Muscle of leg (tissue), 16 donors: ENCODE measurements at places on chromosomes 1 and 21.
A peak's percentile ranks its signal among the peaks of the same experiment; 100 is the strongest.

GRCh38 chr1:1619917-1620361 lies 4.6 kb downstream of the MIB2 start:
- H3K4me3 ChIP-seq, result no peak overlapping the region
- DNase-seq, result no peak
- H3K36me3 ChIP-seq, result peaks cover 30% of the 10 kb centered on the region

GRCh38 chr1:81144240-81144825 lies 656.4 kb upstream of the ADGRL2 start:
- no peaks in the 10 kb centered on the region for H3K27me3 ChIP-seq
- H3K27ac ChIP-seq, result no peak overlapping the region
- no peaks in the 10 kb centered on the region for H3K36me3 ChIP-seq
- H3K4me3 ChIP-seq, result no peak overlapping the region

- peaks cover 2% of the 10 kb centered on the region for H3K4me1 ChIP-seq
- H3K27me3 ChIP-seq, result no peaks in the 10 kb centered on the region
- no peak overlapping the region for H3K27ac ChIP-seq
- no peak overlapping the region for H3K4me3 ChIP-seq
Measured at GRCh38 chr1:82880506-82880905, 1079.8 kb downstream of the ADGRL2 start.

- H3K36me3 ChIP-seq, result peaks cover 14% of the 10 kb centered on the region
- no peak overlapping the region for H3K27ac ChIP-seq
- DNase-seq, result no peak
Measured at GRCh38 chr1:43711049-43711448, 3.7 kb downstream of the ST3GAL3 start.

DNA sequence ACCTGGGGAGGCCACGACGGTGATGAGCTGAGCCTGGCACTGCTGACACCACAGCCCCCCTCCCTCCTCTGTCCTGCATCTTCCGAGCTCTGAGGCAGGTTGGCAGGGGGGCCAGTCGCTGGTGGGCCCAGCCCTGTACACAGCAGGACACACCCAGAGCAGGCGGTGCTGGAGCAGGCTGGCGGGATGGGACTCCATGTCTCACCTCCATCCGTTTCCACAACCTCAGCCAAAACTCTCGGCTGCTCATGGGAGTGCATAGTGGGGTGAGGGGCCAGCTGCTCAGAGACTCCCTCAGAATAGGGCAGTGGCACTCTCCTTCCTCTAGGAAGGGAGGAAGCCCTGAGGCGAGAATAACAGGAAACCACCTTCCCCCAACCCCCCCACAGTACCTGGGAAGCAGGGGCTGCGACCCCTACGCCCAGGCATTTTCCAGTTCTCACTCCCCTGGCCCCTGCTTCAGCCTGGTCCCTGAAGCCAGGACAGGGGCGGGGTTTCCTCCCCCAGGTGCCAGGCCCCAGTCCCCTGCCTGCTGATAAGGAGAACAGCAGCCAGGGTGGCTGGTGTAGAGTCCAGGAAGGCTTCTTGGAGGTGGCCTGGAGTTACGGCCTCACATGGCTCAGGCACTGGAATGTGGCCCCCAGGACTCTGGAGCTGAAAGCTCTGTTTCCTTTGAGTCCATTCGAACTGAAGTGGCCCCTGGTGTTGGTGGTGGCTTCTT lies 3.2 kb upstream of the IBA57 start:
- H3K36me3 ChIP-seq, result no peaks in the 10 kb centered on the region
- H3K4me1 ChIP-seq, result peaks cover 52% of the 10 kb centered on the region
- peak overlapping the region; percentile 74 for H3K27ac ChIP-seq

DNA sequence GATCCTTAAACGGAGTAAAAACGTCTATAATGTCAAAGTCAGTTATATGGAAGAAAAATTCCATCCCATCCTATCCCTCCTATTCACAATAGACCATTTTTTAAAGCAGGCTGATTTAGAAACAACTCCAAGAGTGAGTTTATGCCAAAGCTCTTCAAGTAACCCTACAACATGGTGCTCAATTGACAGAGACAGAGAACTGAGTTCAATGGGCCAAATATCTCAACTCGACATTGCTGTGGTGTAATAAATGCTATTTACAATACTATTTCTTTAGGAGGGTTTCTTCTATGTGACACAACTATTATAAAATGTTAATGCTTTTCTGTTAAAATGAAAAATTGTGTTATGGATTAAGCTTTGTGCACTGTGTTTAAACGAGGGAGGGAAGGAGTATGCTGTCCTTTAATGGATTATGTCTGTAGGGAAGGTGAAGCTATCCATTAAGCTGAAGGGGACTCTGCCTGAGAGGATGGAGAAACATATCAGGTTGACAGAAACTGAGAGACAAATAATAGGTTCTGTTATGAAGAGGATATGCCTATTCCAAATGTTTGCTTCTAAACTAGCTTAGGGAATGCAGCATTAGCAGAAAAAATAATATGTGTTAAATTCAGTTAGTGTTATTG lies 362.5 kb upstream of the CHRM3 start:
- H3K27me3 ChIP-seq, result no peaks in the 10 kb centered on the region
- H3K4me3 ChIP-seq, result no peak overlapping the region
- no peaks in the 10 kb centered on the region for H3K4me1 ChIP-seq
- H3K36me3 ChIP-seq, result no peaks in the 10 kb centered on the region

DNA sequence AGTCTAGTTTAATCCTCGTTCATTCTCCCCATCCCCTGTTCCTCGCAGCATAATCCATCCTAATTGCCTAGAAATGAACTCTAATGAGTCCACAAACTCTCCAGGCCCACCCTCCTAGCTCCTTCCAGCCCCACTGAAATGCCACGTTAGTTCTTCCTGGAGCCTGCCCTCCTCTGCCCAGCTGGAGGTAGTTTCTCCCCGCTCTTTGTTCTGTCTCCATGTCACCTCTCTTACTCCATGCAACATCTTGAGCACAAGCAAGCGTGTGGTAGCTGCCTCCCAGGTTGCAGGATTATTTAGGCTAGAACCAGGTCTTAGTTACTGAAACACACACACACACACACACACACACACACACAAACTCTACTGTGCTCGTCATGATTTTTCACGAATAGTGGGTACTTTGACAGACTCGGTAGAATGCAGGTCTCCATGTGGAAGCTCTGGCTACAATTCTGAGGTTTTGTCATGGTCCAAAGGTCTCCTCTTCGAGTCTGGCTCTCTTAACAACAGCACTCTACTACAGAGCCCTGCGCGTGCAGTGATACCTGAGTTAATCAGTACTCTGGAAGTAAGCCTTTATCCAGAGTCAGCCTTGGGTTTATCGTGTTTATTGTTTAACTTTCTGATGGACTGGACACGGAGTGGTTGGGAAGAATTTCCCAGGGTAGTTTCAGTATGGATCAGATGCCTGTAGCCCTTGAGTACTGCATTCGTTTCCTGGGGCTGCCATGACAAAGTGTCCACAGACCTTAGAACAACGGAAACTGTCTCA lies 27.5 kb downstream of the HUNK start:
- no peak overlapping the region for H3K27ac ChIP-seq
- H3K27me3 ChIP-seq, result no peaks in the 10 kb centered on the region
- no peaks in the 10 kb centered on the region for H3K36me3 ChIP-seq
- no peak for DNase-seq
- peaks cover 18% of the 10 kb centered on the region for H3K4me1 ChIP-seq
- no peak overlapping the region for H3K4me3 ChIP-seq

GRCh38 chr1:91714867-91715381 lies 171.0 kb downstream of the TGFBR3 start:
- H3K4me1 ChIP-seq, result peaks cover 15% of the 10 kb centered on the region
- no peak overlapping the region for H3K27ac ChIP-seq
- peaks cover 50% of the 10 kb centered on the region for H3K36me3 ChIP-seq
- H3K4me3 ChIP-seq, result no peak overlapping the region
- no peak for DNase-seq

- H3K4me1 ChIP-seq, result no peaks in the 10 kb centered on the region
- peak; percentile 45 for DNase-seq
- no peaks in the 10 kb centered on the region for H3K36me3 ChIP-seq
- H3K27ac ChIP-seq, result no peak overlapping the region
Measured at GRCh38 chr1:68301471-68302001, 69.2 kb upstream of the WLS start.

DNA sequence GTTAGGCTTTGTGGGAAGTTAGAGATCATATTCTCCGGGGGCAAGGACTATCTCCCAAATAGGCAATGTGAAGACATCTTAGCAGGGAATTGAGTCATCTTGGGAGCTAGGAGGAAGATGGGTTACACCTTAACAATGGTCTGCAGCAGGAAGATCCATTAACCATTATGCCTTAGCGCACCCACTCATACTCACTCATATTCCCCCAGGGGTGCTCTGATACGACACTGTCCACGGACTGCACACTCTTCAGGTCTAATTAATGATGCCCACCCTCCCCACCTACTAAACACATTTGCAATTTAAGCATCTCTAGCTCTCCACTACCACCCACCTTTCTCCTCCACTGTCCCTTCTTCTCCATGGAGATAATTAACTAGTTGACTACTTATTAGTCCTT lies 857 bp upstream of the AK5 start:
- H3K27me3 ChIP-seq, result peaks cover 16% of the 10 kb centered on the region
- no peak for DNase-seq
- H3K4me1 ChIP-seq, result peaks cover 10% of the 10 kb centered on the region
- H3K4me3 ChIP-seq, result no peak overlapping the region
- no peak overlapping the region for H3K27ac ChIP-seq

DNA sequence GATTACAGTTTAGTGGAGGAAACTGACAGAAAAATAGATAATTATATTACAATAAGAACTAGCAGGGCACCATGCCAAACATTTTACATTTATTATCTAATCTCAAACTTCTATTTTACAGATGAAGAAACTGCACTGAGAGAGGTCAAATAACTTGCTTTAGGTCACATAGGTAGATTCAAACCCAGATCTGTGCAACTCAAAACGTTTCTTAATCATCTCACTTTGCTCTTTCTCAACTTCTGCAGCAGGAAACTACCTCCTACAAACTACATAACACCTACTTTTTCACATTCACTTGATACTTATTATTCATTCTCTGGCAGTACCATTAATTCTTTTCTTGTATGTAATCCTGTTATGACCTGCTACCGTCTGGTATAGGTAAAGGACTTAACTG lies 49.9 kb upstream of the BCL10 start:
- peaks cover 18% of the 10 kb centered on the region for H3K4me1 ChIP-seq
- peaks cover 4% of the 10 kb centered on the region for H3K36me3 ChIP-seq
- no peak overlapping the region for H3K4me3 ChIP-seq
- no peak overlapping the region for H3K27ac ChIP-seq

DNA sequence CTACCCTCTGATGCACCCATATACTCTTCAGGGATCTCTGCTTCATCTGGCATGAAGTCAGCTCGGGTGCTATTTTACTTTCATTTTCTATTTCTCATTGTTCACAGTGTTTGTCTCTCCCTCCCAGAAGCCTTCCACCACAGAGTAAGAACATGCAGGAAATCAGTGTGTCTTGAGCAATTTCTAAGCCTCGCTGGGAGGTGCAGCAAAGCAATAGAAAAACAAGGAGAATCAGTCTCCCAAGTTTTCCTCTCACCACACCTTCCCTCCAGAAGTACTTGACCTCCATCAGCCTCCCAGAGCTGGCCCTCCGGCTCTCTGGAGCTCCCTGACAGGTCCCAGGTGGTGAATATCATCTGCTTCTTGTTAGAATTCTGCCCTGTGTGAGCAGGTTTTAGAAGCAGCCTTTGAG lies 594.7 kb upstream of the CAMK1G start:
- peaks cover 4% of the 10 kb centered on the region for H3K4me1 ChIP-seq
- no peaks in the 10 kb centered on the region for H3K27me3 ChIP-seq
- H3K4me3 ChIP-seq, result peak overlapping the region; percentile 31
- H3K27ac ChIP-seq, result peak overlapping the region; percentile 72
- H3K36me3 ChIP-seq, result no peaks in the 10 kb centered on the region

DNA sequence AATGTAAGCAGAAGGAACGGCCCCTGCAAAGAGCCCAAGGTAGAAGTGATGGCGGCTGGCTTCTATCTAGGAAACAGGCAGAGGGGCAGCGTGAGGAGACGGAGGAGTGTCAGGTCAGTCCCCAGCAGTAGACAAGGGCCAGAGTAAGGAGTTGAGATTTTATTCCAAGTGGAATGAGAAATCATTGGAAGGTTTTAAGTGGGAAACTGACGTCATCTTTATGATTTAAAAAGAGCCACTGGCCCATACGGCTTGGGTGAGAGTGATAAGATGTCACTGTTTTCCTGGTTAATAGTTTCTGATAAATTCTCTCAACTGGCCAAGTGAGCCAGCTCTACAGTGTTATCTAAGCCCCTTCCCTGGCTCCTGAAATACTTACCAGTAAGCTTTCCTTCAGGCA lies 103.2 kb upstream of the CAMK1G start:
- H3K4me1 ChIP-seq, result no peaks in the 10 kb centered on the region
- no peak for DNase-seq
- H3K27ac ChIP-seq, result no peak overlapping the region
- H3K4me3 ChIP-seq, result no peak overlapping the region
- H3K27me3 ChIP-seq, result peaks cover 3% of the 10 kb centered on the region
- no peaks in the 10 kb centered on the region for H3K36me3 ChIP-seq

GRCh38 chr1:104100115-104100514 lies 350.4 kb downstream of the AMY1C start:
- no peak overlapping the region for H3K4me3 ChIP-seq
- H3K27ac ChIP-seq, result no peak overlapping the region
- no peaks in the 10 kb centered on the region for H3K4me1 ChIP-seq
- H3K36me3 ChIP-seq, result no peaks in the 10 kb centered on the region
- H3K27me3 ChIP-seq, result no peaks in the 10 kb centered on the region

GRCh38 chr1:7284839-7285435 lies 486.2 kb upstream of the VAMP3 start:
- no peaks in the 10 kb centered on the region for H3K36me3 ChIP-seq

- no peaks in the 10 kb centered on the region for H3K27me3 ChIP-seq
- H3K4me1 ChIP-seq, result no peaks in the 10 kb centered on the region
- no peak for DNase-seq
- H3K4me3 ChIP-seq, result no peak overlapping the region
- H3K27ac ChIP-seq, result no peak overlapping the region
- no peaks in the 10 kb centered on the region for H3K36me3 ChIP-seq
Measured at GRCh38 chr21:42799516-42799915, 79.8 kb downstream of the WDR4 start.

GRCh38 chr1:38586993-38587646 lies 272.5 kb downstream of the RRAGC start:
- no peak overlapping the region for H3K4me3 ChIP-seq
- H3K36me3 ChIP-seq, result no peaks in the 10 kb centered on the region
- H3K27me3 ChIP-seq, result peaks cover 9% of the 10 kb centered on the region

DNA sequence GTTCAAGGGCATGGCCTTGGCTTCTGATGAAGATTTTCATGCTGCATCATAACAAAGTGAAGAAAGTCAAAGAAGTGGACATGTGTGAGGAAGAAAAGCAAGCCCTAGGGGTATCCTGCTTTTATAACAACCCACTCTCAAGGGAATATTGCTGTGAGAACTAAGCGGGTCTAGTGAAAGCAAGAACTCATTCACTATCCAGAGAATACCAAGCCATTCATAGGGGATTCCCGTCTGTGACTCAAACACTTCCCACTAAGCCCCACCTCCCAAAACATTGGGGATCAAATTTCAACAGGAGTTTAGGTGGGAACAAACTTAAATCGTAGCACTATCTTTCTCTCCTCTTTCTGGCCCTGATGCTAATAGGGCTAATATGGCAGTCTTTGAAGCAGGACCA lies 98.5 kb upstream of the CTTNBP2NL start:
- H3K4me3 ChIP-seq, result no peak overlapping the region
- H3K36me3 ChIP-seq, result no peaks in the 10 kb centered on the region
- peaks cover 3% of the 10 kb centered on the region for H3K4me1 ChIP-seq
- peaks cover 6% of the 10 kb centered on the region for H3K27me3 ChIP-seq

GRCh38 chr1:67204298-67204980 lies 38.2 kb downstream of the IL23R start:
- DNase-seq, result no peak
- no peaks in the 10 kb centered on the region for H3K4me1 ChIP-seq
- H3K27me3 ChIP-seq, result no peaks in the 10 kb centered on the region
- H3K36me3 ChIP-seq, result no peaks in the 10 kb centered on the region
- H3K27ac ChIP-seq, result no peak overlapping the region
- H3K4me3 ChIP-seq, result no peak overlapping the region
